Stimulated activated CD8-positive, alpha-beta memory T cell treated with anti-CD3 and anti-CD28 coated beads, Interleukin-12 subunit alpha, Interleukin-12 subunit beta, amount 100 ng/mL, for 4 hours (primary cell): ENCODE measurements at places on chromosomes 6 and 20.

GRCh38 chr6:144649085-144649484 lies 363.9 kb downstream of the UTRN start:
- DNase-seq = no peak

GRCh38 chr6:88223298-88223697 lies 57.2 kb upstream of the CNR1 start:
- no peak for DNase-seq

DNA sequence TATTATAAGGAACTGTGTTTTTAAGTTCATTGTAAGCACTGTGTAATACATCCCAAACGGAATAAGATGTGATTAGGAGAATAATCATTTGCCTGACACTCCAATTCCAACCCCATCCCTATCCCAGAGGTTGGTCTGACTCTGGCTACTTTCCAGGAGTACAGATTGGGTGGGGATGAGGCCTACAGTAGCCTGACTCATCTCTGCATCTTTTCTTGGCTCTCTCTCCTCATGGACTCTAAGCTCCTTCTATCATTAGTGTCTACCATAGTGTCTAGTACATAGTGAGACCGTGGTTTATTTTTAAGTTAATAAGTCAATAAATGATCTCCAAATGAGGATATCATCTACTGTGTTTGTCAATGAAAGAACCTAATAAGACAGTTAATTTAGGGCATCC lies 92.2 kb upstream of the CNKSR3 start:
- DNase-seq = no peak

GRCh38 chr6:18752278-18753068 lies 365.3 kb downstream of the RNF144B start:
- DNase-seq = no peak

DNA sequence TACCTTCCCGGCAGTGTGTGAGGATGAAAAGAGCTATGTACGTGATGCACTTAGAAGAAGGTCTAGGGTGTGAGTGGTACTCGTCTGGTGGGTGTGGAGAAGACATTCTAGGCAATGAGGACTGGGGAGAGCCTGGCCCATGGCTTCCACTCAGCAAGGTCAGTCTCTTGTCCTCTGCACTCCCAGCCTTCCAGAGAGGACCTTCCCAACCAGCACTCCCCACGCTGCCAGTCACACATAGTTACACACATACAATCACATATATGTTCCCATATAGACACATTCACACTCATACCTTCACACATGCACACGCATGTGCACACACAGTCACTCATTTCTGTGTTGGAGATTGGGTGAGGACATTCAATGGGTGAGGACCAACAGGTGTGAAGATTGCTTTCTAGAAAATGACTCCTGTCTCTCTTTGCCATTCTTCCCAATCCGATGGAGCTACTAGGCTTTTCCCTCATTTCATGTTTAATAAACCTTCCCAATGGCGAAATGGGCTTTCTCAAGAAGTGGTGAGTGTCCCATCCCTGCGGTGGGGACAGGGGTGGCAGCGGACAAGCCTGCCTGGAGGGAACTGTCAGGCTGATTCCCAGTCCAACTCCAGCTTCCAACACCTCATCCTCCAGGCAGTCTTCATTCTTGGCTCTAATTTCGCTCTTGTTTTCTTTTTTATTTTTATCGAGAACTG lies 30.4 kb downstream of the SRSF3 start:
- no peak for DNase-seq

GRCh38 chr6:169198885-169199284 lies 54.8 kb downstream of the THBS2 start:
- DNase-seq = no peak

- DNase-seq = no peak
Observed at GRCh38 chr6:35589904-35590303, 77.2 kb upstream of the TULP1 start.

DNA sequence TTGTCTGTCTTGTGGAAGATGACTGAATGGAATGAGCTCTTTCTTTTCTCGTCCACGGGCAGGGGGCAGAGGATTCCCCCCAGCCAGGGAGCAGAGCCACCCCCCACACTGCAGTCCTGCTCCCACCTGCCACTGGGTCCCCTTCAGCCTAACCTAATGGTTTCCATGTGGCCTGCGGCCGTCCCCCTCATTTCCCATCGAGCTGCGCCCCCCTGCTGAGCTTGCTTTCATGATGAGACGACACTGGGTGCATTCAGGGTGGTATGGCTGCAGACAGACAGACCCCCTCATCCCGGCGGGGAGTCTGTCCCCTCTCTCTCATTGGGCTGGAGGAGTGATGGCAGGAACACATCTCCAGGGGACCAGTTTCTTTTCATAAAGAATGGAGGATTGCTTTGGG lies 140.8 kb downstream of the DTNBP1 start:
- DNase-seq = no peak

- DNase-seq = no peak
Observed at GRCh38 chr6:53244399-53244931, 95.8 kb upstream of the GCM1 start.

DNA sequence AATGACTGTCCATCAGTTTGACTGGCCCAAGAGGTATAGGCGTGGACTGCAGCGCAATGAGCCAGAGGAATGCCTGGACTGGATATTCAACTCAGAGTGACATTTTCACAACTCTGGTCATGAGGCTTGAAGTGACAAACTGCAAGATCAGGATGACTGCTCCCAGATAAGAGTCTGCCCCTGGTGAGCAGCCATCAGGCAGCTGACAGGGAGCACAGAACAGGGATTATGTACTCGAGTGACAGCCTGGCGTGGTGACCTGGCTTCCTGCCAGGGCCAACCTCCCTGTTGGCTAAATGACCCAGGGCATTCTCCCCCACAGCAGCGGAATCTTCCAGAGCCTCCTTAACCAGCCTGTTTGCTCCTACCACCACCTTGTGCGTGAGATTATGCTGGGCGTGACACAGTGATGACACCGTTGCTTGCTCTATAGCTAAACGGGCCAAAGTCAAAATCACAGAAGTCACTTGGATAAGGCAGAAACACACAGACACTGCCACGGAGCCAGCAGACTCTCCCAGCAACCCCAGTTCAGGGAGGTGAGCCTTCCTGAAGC lies 209.1 kb upstream of the JARID2 start:
- DNase-seq = no peak

DNA sequence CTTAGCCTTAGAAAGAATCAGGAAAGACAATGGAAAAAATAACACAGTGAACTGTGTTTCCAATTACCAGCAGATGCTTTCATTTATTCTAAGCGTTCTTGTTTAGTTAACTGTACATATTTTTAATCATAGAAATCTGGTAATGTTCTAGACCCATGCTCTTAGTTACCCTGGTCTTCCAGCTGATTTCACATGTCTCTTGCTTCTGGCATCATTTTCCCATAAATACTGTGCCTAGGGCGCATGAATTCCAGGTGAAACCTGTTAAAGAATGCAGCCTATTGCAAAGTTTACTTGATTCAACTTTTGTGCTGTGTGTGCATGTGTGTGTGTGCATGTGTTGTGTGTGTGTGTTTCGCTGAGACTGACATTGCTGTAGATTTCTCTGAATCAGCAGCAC lies 178.6 kb downstream of the PDE7B start:
- no peak for DNase-seq

- DNase-seq = no peak
Observed at GRCh38 chr6:156161471-156161870, 615.7 kb upstream of the ARID1B start.

GRCh38 chr6:110491644-110492317 lies 15.4 kb upstream of the SLC22A16 start:
- no peak for DNase-seq

DNA sequence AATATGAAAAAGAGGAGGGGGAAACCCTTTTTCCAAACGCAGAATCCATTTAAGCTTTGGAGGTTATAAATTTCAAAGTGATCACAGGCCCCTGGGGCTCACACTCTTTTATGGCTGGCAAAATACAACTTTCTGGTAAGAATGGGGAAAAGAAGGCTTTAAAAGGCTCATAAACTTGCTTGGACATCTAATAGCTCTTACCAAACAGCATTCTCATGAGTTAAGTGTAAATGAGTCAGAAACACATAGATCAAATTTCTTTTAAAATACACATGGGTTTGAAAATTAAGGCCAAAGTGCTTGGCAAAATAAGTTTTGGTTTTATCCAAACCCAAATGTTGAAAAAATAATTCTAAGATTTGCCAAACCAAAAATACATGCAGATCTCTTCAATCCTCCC lies 154.6 kb downstream of the SOBP start:
- DNase-seq = no peak

DNA sequence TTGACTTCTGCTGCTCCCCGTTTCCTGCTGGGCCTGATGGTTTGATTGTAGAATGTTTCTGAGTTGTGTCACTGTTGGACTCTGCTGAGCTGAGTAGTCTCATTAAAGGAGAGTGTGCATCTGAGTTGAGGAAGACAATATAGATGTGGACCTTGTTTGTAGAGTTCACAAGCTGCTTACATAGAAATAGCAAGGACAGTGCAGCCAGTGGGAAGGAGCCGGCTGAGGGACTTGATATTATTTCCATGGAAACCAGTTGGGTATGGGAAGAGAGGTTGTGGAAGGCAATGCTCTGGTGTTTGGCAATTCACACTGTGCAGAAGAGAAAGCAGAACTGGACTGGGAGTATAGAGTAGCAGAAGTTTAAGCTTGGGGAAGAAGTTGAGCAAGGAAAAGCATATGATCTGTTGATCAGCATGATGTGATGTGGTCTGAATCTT lies 14.8 kb downstream of the IGF2R start:
- no peak for DNase-seq

DNA sequence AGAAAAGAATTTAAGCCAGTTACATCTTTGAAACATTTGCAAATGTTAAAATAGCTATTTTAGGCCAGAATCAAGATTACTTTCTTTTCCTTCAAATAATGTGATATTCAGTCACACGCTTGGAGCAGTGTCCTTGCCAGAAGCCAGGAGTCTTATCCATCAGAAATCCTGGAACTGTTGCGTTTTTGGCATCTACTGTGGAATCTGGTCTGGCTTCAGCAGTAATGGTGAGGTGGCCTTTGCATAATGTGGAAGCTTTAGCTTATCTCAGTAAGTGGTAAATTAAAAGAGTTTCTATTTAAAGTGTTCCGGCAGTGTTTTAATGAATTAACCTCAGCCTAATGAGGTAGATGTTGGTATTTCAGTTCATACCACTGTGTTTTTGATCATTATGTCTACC lies 97.6 kb downstream of the FIG4 start:
- no peak for DNase-seq

GRCh38 chr6:45436544-45437438 lies 59.1 kb upstream of the SUPT3H start:
- DNase-seq = no peak

DNA sequence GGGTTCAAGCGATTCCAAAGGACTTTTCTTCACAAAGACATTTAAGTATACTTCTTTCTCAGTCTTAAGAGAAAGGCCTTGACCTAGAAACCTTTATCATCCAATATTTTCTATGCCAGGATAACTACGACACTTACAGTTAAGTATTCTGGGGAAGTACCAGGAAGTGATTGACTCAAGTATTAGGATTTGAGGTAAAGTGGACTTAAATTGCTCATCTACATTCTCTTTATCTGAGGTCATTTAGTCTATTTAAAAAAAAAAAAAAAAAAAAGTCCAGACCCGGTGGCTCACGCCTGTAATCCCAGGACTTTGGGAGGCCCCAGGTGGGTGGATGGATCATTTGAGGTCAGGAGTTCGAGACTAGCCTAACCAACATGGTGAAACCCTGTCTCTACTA lies 114.7 kb downstream of the ZFAND3 start:
- DNase-seq = no peak

DNA sequence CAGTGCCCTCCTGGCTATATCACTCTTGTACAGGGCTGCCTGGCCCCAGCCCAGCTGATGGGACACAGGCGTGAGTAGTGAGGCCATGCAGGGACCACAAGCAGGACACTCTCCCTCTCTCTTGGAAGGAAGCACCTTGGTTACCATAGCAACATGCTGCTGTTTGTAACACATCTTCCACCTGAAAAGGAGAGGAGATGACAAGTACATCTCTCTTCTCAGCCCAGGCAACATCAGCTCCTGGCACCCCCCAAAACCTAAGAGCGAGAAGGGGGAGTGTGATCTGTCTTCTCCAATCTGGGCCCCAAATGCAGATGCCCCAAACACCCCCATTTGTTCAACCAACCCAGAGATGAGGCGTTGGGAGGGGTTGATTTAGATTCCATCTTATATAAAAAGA lies 49.9 kb downstream of the KCNB1 start:
- no peak for DNase-seq

DNA sequence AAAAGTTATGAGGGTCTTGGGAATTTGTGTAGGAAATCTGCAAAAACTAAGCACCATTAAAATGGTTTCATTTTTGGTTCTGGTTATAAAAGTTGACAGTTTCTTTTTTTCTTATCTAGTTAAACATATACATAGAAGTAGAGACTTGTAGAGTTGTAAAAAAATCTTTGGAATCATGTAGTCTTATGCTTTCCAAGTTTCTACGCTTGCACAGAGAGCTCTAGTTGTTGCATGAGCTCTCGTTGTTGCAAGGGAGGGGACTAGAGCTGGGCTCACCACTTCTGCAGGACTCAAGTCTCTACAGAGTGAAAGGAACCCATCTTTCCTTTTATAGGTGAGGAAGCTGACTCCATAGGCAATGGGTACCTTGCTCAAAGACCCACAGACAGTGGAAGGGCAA lies 21.6 kb upstream of the CCN2 start:
- DNase-seq = no peak

- no peak for DNase-seq
Observed at GRCh38 chr20:51154708-51155690, 132.1 kb upstream of the KCNG1 start.

GRCh38 chr20:49585585-49586245 lies 17.8 kb upstream of the PTGIS start:
- no peak for DNase-seq

GRCh38 chr6:63097222-63097621 lies 114.0 kb upstream of the FKBP1C start:
- no peak for DNase-seq

- no peak for DNase-seq
Observed at GRCh38 chr6:68757821-68758220, 122.7 kb downstream of the ADGRB3 start.
